ENCODE measurements at places on chromosomes 2 and 18.
A peak's percentile ranks its signal among the peaks of the same experiment; 100 is the strongest.

DNA sequence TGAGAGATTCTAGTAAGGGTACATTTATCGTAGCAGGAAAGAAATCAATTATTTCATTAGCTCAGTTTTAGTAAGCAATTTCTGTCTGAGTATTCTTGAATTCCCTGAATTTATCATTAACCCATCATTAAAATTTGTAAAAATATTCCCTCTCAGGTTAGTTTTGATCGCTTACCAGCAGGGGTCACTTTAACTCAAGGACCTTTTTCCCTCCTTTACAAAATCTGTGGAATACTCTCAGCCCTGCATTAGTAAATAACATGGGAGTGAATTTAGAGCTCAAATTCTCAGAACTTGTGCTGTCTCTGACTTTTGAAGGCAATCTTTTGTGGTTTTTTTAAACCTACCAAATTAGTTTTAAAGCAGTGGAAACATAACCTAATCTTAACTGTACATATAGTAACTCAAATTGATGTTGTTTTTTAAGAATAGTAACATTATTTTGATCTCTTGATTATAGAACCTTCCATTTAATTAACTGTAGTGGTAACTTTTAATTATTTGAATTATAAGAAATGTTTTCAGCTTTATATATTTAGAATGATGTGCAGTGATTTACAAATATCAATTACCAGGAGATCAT is 97.2 kb downstream of the AGPS start:
- DNase-seq: no peak

DNA sequence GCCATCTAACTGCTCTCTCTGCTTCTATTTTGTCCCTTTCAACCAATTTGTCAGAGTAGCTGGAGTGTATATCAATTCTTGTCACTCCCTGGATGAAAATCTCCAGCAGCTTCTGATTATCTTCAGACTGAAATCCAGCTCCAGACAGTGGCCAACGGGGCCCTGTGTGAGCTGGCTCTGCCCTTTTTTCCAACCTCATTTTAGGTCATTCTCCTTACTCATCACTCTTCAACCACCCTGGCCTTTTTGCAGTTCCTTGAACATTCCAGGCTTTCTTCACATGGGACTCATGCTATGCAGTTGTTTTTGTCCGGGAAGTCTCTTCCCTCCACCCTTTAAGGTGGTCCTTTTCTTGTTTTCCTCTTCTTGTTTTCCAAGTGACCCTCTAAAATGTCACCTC is 15.4 kb upstream of the FAP start:
- DNase-seq: no peak

- DNase-seq: peak; percentile 56
Observed at GRCh38 chr2:218301176-218301819, 9.0 kb upstream of the TMBIM1 start.

GRCh38 chr2:85397925-85398331 is 12.2 kb downstream of the CAPG start:
- no peak for DNase-seq

DNA sequence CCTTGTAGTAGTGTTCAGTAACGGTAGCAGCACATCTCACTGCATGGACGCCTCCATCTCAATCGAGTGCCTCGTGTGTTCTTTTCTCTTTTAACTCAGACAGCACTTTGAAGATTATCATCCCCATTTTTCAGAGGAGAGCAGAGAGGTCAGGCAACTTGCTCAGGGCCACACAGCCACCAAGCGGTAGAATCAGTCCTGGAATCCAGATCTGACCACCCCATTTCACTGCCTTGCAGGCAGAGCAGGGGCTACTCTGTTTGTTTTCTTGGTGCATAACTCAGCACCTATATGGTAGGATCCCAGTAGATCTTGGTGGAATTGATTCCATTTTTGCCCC is 129.5 kb downstream of the SMAD7 start:
- no peak for DNase-seq

GRCh38 chr2:195413944-195414343 is 243.1 kb upstream of the SLC39A10 start:
- DNase-seq: no peak

GRCh38 chr2:166632616-166633015 is 138.6 kb upstream of the SCN7A start:
- DNase-seq: no peak

DNA sequence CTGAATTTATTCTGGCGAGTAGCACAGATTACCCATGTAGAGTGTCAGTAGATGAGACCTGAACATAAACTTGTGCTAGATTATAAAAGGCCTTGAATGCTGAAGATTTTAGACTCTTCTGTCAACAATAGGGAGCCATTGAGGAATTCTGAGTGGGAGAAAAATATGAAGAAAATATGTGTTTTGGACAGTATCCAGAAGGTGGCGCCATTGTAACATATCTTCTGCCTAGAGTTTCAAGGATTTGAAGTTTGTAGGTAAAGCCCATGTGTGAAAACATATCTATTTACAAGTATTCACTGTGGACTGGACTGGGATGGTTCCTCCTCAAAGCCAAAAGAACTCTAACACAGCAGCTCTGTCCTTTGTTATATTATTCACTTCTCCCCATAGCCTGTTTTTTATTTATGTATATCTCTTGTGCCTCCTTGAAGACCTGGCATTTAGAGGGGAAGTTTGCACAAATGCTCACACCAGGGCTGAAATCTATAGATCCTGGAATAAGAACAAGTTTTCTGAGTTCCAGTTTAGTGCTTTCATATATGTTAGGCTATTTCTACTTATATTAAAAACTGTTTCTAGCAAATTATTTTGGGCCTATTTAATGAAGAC is 124.9 kb downstream of the RDH14 start:
- no peak for DNase-seq

DNA sequence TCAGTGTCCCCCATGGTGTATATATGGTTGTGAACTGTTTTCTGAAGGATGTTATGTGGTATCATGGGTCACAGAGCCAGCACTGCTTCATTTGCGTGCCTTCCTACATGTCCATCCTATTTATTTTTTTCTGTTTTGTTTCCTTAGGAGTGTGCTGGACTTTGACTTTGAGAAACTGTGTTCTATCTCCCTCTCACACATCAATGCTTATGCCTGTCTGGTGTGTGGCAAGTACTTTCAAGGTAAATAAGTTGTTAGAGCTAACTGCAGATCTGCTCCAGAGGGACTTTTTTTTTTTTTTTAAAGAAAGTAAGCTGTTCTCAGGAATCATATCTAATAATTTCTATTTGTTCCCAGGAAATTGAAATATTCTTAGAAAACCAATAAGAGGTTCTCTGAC is 5.4 kb downstream of the USP39 start:
- no peak for DNase-seq

DNA sequence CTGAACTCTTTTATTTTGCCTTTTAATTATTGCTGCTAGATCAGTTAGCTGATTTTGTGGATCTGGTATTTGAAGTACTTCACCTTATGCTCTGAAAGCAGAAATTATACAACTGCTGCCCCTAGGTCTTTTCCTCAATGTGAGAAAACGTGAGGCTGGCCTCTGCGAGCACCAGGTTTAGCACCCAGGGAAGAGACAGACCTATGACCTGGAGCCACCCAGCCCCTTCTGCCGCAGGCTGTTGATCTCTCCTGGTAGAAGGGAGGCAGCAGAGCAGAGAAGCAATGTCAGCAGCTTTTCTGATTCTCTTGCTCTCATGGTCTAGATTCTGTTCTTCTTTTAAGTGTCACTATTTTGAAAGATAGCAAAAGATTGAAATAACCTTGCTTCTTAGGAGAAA is 19.9 kb downstream of the TRAPPC12 start:
- no peak for DNase-seq

DNA sequence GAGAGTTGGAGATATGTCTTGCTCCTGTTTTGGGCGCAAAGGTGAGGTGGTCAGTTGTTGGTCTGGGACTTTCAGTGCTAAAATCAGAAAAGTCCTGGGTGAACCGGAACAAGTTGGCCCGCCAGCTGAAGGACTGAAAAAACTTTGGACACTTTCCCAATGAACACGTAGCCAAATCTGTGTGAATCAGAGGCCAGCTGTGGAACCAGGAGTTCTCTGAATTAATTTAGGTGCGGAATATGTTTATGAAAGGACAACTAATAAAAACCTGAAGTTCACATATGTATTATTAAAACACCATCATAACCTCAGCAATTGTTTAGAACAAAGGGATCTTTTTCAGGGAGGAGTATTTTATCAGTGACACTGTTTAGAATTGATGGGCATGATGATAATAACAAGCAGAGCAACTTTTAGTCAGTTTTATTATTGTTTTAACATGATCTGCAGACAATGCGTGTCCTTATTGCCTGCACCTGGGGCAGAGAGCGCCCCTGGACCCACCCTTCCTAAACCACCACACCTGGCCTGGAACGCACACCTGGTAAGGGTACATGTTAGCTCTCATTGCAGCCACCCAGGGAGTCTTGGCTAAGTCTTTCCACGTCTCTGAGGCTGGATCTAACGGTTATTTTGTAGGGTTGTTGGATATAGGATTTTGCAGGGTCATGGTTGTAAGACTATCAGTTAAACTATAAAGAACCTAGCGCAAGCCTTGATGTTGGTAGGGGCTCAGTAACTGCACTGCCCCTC is 9.9 kb upstream of the ODC1 start:
- no peak for DNase-seq

DNA sequence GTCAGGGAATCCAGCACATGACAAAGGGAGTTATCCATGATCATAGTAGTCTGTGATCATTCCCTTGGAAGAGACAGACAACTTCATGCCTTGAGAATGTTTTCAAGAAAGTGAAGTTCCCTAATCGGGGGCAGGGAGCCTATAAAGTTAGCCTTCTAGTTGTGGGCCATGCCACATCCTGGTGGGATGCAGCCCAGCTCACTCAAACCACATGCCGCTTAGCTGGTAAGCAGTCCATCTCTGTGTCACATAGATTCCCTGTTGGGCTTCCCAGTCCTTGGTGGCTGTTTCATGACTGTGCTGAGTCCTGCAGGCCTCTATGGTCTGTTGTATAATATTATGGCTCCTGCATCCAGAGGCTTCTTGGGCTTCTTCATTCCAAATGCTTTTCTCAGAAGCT is 11.4 kb upstream of the ARHGAP25 start:
- no peak for DNase-seq

- no peak for DNase-seq
Observed at GRCh38 chr2:53886406-53887280, 26.9 kb upstream of the GPR75 start.

GRCh38 chr2:122530814-122531213 is 775.4 kb downstream of the TSN start:
- DNase-seq: no peak

- DNase-seq: no peak
Observed at GRCh38 chr2:84629550-84629949, 113.3 kb downstream of the DNAH6 start.

GRCh38 chr2:24121066-24121465 is 2.1 kb downstream of the PFN4 start:
- DNase-seq: no peak

DNA sequence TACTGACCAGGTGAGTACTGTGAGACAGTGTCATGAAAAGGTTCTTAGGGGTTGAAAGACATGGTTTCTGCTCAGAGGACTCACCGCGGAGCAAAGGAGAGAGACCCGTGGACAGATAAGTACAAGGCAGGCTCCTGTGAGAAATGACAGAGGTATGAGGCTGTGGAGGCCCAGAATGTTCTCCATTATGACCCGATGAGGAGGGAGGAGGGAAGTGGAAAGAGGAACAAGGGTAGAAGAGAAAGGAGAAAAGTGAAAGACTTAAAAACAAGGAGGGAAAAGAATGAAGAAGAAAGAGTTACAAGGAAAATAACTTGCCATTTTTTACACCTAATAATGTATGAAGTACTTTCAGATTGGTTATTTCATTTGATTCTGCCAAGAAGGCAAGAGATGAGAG is 29.8 kb downstream of the MAPRE3 start:
- no peak for DNase-seq

- no peak for DNase-seq
Observed at GRCh38 chr2:217475791-217476190, 527.0 kb downstream of the TNS1 start.

DNA sequence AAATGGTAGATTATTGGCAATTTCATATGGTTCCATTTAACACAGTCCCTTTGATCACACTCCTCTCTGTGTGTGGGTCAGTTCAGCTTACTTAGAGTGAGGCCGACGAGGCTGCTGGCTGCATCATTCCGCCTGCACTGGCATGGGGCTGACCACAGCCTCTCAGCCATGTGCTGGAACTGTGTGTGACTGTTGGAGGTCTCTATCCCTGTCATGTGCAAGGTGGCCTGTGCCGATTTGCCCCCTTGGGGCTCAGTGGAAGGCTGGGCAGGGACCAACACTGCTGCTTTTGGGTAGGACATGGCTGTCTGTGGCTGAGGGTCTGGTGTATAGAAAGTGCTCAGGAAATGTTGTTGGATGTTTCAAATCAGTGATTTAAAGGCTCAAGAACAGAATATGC is 454.0 kb upstream of the HS6ST1 start:
- DNase-seq: no peak

DNA sequence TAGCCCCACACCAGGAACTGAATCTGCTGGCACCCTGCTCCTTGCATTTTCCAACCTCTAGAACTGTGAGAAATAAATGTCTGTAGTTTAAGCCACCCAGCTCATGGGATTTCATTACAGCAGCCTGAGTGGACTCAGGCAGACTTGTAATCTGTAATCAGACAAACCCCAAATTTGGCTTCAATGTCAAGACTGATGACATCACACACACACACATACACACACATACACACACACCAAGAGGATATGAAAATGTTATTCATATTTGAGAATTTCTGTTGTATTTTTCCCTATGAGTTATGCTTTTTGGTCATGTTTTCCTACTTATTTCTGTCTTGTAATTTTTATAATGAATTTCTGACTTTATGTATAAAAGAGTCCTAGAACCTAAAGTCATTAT is 83.8 kb upstream of the GLI2 start:
- no peak for DNase-seq

GRCh38 chr2:223901311-223901710 is 43.8 kb downstream of the WDFY1 start:
- no peak for DNase-seq

- DNase-seq: no peak
Observed at GRCh38 chr2:232412986-232413385, 6.3 kb downstream of the ALPG start.

DNA sequence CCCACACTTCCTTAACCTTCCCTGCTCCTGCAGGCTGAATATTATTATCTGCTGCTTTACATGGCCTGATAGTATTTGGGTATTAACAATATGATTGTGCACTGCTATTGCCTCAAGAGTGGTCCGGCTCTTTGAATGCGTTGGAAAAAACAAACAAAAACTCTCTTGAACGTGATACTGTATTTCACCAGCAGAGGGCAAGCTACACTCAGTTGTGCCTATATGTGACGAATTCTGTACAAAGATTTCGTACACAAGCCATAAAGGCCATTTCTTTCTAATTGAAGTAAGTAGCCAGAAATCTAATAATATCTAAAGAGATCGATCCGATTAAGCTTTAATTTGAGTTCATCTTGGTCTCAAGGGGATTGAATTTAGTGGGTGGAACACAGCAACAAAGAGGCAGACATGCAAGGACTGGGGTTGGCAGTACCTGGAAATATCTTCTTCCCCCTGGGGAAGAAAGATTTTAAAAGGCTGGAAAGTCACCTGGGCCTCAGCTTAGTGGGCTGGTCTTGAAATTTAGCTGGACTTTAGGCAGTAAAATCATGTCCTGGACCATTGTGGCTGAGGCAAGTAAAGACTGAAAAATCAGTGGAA is 49.3 kb upstream of the RAB6D start:
- no peak for DNase-seq

- no peak for DNase-seq
Observed at GRCh38 chr2:161370981-161371380, 45.1 kb upstream of the TBR1 start.

Measured in substantia nigra (tissue), 51 donors.